ENCODE measurements at places on chromosomes 13 and 19.

- DNase-seq: no peak
Observed at GRCh38 chr13:47678201-47678968, 322.7 kb downstream of the SUCLA2 start.

DNA sequence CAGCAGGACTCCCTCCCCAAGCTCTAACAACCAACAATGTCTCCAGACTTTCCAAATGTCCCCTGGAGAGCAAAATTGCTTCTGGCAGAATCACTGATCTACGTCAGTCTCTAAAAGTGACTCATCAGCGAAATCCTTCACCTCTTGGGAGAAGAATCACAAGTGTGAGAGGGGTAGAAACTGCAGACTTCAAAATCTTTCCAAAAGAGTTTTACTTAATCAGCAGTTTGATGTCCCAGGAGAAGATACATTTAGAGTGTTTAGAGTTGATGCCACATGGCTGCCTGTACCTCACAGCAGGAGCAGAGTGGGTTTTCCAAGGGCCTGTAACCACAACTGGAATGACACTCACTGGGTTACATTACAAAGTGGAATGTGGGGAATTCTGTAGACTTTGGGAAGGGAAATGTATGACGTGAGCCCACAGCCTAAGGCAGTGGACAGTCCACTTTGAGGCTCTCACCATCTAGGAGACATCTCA lies 6.2 kb upstream of the CEACAM5 start:
- DNase-seq: no peak

- no peak for DNase-seq
Observed at GRCh38 chr13:82070416-82070815, 1729.5 kb upstream of the SPRY2 start.

DNA sequence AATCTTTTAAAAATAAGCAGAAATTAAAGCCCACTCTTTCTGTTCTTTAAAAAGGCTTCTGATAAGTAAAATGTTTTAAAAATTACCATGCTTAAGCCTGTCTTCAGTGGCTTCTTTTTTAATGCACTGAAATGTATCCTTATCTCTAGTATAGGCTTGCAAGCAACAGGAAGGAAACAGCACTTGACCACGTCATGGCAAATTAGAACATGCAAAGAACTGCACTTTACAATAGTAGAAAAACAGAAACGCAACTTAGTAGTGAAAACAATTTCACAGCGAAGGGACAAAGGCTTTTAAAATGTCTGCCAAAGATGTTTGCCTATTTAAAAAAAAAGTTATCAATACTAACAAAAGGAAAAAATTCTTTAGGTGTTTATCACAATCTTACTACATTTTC lies 36.3 kb downstream of the ELF1 start:
- no peak for DNase-seq

DNA sequence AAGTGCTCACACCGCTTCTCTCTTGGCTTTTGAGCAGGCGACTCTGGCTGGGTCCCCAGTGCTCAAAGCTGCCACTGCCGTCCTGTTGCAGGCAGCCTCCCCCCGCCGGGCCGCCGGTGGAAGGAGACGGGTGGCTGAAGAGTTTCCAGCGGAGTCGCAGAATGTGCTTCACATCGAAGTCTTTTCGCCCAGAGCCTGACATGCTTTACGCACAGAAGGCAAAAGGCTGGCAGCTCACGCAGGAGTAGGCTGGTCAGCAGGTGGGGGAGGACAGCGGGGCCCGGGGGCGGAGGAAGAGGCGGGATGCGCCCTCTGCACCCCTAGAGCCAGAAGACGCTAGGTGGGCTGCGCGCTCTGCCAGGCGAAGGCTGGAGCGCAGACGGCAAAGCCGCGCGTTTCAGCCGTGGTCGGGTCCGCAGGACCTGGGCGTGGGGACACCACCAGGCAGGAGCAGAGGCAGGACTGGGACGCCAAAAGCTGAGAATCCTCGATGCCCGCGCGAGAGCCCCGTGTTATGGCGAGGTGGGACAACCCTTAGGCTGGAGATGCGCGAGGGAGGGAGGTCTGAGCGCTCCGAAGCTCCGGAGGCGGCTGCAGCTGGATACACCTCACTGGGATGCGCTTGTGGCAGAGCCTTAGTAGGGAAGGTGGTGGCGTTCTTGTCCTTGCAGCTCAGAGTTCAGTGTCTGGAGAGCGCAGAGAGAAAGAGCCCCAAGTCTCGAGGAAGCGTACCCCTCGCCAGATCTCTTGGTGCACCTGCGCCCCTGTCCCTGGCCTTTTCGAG lies at the start of gene ATXN8OS:
Gene ATXN8OS (plus strand): TSS at position 329 of the 784 bp plus-strand sequence.
- peak; percentile 59 for DNase-seq

DNA sequence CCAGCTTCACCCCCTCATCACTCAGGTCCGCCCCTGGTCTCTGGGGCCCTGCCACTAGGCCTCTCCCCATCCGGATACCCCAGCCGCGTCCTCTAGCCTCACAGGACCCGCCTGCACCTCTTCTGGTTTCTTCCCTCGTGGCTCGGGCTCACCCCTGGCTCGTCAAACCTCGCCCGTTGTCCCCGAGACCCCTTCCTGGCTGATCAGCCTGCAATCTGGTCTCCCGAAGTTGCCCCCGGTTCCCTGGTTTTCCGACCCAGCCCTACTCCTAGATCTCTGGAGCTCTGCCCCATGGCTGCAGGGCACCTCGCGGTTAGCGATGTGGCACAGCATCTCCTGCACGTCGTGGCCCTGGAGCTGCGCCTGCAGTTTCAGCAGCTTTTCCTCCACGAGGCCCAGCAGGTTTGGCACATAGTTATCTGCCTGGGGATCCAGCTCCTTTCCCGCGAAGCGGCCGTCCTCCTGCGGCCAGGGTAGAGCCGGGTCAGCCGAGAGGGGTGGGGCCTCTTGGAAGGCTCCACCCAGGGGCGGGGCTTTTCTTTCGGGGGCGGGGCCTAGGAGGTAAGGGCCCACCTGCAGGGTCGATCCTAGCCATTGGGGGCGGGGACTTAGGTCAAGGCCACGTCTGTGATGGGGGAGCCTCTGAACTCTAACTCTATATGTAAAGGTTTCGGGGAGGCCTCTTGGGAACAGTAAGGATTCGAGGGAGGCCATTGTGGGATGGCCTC lies 2.4 kb upstream of the RGL3 start:
- peak; percentile 75 for DNase-seq

DNA sequence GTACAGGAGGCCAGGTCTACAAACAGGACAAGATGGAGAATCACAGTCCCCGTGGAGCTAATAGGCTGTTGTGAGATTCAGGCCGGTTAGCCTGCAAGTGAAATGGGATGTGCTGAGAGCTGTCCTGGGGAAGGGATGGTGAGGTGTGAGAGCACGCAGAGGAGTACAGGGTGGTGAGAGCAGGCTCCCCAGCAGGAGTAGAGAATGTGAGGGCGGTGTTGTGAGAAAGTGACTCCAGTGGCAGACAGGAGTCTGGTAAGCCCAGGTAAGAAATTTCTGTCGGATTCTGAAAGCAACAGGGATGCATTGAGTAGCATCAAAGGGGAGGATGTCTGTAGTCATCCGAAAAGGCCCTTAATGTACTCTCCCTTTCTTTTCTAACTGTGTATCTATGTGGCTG lies 50.7 kb upstream of the GPR183 start:
- DNase-seq: no peak

GRCh38 chr19:57403737-57404563 lies 7.0 kb upstream of the ZNF17 start:
- DNase-seq: no peak

DNA sequence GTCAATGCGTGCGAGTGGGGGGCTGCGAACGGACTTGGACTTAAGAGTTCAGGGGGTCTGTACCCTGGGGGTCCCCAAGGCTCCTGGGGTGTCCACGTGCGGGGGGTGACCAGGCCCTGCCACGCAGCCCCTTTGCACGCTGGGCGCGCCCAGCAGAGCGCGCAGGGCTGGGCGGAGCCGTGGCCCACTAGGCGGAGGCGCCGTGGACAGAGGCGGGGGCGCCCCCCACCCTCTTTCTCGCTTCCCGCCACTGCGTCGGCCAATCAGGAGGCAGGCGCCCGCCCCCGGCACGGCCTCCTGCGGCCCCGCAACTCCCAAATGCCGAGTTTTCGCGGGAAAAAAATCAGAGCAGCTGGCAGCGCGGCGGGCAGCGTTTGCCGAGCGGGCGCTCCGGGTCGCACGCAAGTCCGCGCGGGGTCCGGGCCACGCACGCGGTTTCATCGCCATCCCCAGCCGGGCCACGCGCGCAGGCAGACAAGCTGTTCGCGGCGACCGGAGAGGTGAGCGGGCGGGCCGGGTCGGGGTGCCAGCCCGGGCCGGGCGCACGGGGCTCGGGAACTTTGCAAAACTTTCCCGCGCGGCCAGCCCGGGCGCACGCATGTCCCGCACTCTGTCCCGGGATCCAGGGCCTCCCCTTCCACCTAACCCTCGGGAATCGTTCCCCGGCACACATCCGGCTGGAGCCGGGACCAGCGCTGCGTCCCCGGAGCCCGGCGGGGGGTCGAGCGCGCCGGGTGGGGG lies at the start of gene UHRF1:
Gene UHRF1 (plus strand): TSS at position 346 of the 741 bp plus-strand sequence. CDS start 1,385 bp downstream, outside the sequence.
- DNase-seq: peak; percentile 58

DNA sequence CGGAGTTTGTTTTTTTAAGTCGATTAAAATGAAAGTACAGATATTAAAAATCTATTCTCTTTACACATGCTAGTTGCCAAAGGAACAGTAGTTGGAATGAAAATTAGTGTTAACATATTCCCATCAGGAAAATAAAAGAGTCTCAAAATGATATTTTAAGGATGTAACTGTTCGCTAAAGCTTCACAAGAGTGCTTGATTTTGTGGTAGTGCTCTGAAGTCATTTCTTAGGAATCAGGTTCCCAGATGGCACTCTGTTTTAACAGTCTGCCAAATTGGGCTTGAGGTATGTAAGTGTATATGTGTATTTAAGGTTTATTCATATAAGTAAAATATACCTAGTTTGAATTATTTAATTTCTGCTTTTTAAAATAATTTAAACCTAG lies 128.8 kb downstream of the LMO7 start:
- DNase-seq: no peak
